Fibroblast of lung (primary cell): ENCODE measurements at places on chromosomes 4 and X.

GRCh38 chrX:10833299-10834169 lies 213.1 kb upstream of the MID1 start:
- peak; percentile 48 for DNase-seq

DNA sequence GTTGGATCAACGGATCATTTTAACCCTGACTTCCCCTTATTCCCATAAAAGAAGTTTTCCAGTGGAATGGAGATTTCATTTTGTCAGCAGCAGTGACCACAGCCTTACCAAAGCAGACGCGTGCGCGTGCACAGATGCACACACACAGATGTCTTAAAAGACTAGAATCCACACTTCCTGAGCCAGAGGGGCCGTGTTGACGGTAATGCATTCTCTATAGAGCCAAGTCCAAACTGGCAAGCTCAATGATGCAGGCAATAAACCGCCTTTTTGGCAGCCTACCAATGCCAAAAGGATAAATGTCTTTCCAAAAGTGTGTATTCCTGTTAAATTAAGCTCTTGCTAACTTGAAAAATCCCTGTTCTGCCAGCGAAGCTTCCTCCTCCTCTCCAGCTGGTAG lies 18.8 kb upstream of the CLDN34 start:
- DNase-seq = peak; percentile 53

GRCh38 chr4:153207567-153207966 lies 3.3 kb downstream of the TRIM2 start:
- no peak for DNase-seq

GRCh38 chrX:150316564-150316963 lies 46.6 kb upstream of the MAMLD1 start:
- DNase-seq = no peak

DNA sequence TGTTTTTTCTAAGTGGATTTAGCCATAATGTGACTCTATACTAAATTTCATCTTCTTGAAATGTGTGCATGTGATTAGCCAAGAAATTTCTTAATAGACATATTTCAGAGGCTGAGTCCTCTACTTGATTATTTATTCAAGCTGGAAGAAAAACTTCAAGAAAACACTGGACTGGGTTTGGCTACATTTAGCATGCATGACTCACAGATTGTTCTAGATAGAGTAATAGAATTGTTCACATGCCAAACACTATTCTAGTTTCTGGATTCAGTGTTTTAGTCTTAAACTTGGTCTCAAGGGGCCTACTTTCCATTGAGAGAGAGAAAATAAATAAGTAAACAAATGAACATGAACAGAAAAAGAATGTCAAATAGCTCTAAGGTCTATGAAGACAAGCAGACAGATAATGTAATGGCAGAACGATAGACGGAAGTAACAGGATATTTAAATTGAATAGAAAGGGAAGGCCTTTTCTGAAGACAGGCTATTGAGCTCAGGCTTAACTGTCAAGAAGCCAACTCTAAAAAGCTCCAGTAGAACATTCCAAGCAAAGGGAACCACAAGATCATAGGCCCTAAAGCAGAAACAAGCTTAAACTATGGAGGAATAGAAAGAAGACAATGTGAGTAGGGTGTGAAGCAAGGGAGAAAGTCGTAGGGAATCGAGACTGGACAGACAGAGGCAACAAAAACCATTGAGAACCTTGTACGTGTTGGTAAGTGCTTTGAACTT lies 104.6 kb downstream of the TMEM144 start:
- peak; percentile 99 for DNase-seq

GRCh38 chrX:37922928-37923327 lies 75.6 kb upstream of the DYNLT3 start:
- DNase-seq = no peak

DNA sequence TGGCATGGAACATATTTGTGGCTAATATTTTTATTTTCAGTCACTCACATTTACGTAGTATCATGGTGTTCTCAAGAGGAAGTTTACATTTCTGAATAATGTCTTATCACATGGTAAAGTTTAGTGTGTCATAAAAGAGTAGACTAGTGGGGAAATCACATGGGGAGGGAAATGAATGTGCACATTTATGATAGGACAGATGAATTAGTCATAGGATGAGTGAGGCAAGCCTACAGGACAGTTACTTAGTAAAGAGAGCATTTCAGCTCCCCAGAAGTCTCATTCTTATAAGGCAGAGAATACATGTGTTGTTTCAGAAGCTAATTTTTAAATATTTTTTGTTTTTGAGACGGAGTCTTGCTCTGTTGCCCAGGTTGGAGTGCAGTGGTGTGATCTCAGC lies 6.2 kb downstream of the GK start:
- DNase-seq = peak; percentile 95

DNA sequence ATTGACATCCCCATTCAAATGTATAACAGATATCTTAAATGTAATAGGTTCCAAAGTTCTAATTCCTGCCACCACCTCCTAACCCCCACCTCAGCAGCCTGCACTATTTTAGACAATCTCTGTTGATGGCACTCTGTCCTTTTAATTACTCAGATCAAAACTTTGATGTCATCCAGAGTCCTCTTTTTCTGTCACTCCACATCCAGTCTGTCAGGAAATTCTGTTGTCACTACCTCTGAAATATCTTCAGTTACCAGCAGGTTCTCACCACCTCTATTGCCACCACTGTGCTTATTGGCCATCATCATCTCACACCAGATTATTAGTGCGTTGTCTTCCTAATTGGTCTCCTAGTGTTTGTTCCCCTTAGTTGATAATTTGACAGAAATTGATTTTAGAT lies 76.2 kb downstream of the PTPN13 start:
- no peak for DNase-seq

- DNase-seq = peak; percentile 4
Observed at GRCh38 chr4:182019148-182019652, 224.0 kb upstream of the TENM3 start.

- no peak for DNase-seq
Observed at GRCh38 chr4:83885256-83886182, 349.6 kb downstream of the GPAT3 start.

- DNase-seq = no peak
Observed at GRCh38 chr4:26489101-26489985, 941 bp downstream of the CCKAR start.

- peak; percentile 7 for DNase-seq
Observed at GRCh38 chr4:3766785-3767569, 792 bp downstream of the ADRA2C start.

- DNase-seq = no peak
Observed at GRCh38 chr4:76697129-76697803, 200.7 kb downstream of the SOWAHB start.

DNA sequence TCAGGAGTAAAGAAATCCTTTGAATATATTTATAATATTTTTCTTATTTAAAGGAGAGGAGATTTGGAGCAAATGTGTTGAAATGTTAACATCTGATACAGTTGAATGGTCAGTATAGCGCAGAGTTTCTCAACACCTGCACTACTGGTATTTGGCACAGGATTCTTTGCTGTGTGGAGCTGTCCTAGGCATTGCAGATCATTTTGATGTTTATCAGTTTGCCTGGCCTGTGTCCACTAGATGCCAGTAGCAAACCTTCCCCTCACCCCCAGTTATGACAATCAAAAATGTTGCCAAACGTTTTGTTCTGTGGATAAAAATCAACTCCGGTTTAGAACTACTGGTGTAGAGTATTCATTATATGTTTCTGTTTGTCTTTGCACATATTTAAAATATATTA lies 765.3 kb upstream of the SLIT2 start:
- DNase-seq = peak; percentile 11

- DNase-seq = no peak
Observed at GRCh38 chrX:106730401-106730800, 3.9 kb downstream of the RNF128 start.

DNA sequence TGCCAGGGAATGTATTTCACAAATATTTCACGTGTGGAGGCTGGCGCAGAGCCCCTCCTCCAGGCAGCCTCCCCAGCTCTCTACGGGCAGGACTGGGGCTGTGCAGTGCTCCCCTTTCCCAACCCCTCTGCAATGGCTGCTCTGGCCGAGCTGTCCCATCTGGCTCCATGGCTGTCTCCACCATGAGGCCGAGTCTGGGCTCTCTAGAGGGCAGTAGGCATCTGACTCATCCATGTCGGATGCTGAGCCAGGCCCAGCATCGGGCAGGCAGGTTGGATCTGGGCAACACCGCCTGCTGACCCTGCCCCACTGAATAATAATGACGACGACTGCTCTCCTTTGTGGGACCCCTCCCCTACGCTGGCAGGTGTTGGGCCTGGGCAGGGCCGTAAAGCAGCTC lies 11.0 kb upstream of the SH3TC1 start:
- DNase-seq = no peak

GRCh38 chr4:116015549-116015948 lies 902.1 kb upstream of the NDST4 start:
- no peak for DNase-seq

GRCh38 chrX:108537005-108537404 lies 97.4 kb downstream of the COL4A5 start:
- peak; percentile 54 for DNase-seq

DNA sequence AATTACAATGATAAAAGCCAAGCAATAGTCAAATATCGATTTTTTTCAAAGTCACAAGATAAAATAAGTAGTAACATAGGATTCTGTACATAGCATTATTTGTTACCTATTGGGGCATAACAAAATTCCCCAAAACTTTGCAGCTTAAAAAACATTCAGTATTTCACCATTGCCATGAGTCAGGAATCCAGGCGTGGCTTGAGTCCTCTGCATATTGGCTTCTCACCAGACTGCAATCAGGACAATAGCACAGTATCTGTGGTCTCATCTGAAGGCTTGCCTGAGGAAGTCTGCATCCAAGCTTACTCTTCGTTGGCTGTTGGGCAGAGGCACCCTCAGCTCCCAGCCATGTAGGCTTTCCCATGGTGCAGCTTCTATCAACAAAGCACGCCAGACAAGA lies 6.2 kb upstream of the CTBP1 start:
- no peak for DNase-seq

DNA sequence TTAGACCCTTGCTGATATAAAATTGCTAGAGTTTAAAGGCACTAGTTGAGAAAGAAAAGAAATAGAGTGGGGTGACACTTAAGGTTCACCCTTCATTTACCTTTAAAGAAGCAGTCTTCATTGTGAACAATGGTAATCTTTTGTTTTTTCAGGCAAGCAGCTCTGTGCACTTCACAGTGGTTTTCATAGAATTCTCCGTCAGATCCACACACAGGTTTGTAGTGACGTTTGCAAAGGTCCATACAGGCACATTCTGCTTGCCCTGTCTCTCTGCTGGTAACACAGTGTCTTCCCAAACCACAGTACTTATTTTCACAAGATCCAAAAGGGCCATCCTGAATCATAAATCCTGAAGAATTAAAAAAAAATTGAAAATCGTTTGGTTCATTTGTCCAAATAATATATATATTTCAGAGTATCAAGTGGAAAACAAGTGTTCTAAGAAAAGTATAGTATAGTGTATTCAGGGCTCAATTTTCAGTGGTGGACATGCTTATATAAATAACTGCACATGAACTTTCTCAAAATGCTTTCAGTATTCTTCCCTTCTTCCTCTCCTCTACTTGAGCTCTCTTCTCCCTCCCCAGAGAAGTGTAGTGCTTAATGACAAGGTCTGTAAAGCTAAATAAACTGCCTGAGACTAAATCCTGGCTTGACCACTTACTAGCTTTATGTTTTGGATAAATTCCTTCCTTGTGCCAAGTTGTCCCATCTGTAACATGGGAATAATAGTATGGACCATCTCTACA lies 243.3 kb downstream of the FSTL5 start:
- DNase-seq = no peak

DNA sequence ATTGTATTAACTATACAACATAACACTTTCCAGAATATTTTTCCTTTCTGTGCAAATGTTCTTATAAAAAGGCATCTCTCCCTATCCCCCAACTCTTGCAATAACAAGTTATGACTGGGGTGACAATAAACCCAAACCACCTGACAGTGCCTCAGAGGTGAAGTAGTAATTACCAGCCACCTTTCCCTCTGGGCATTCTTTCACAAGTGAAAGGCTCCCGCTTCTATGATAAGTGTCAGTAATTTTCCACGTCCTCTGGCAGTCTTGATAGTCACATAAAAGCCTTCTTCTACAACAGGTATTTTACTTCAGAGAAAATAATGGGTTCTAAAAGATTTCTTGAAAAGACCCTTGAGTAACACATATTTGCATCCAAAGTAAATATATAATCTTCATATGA lies 82.7 kb downstream of the MANBA start:
- no peak for DNase-seq

GRCh38 chrX:136421338-136421737 lies 66.4 kb upstream of the BRS3 start:
- DNase-seq = no peak
